Smooth muscle cell of bladder (primary cell): ENCODE measurements at places on chromosomes 1 and 21. TPM values are rescaled to one million over a fixed set of nuclear protein-coding genes. Genes with fewer than 3 reads are reported as not detected.

Gene GJC2
- 3.4 and 4.3 TPM in 2 replicates for total RNA-seq

Gene VANGL2
- not detected in 2 replicates for total RNA-seq

Gene MAP3K6
- 8.7 and 13.0 TPM in 2 replicates for total RNA-seq

Gene FOXD3
- total RNA-seq = not detected in 2 replicates

Gene PARP1
- 58.5 and 72.7 TPM in 2 replicates for total RNA-seq

Gene RIMKLA
- under 0.01 TPM in 2 replicates for total RNA-seq

Gene KRTAP13-2
- not detected in 2 replicates for total RNA-seq
